ENCODE measurements at places on chromosomes 3 and 15. TPM values are rescaled to one million over a fixed set of nuclear protein-coding genes. Genes with fewer than 3 reads are reported as not detected.

DNA sequence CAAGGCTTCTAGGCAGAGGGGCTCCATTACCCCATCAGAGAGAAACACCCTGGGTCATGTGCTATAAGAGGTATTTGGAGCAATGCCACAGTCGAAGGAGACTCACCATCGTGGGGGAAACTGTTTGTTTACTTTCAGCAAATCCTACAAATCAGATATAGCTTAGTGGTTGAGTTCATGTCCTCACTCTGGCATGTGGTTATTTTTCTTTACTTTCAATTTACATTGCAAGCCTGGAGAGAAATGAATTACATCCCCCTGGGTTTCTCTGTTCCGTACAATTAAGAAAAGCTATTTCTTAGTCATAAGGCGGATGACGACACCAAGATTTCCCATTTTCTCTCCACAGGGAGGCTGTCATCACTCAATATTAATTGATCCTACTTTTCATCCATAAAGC, 36.9 kb downstream of the RFTN1 start:
- DNase-seq: peak; percentile 99

DNA sequence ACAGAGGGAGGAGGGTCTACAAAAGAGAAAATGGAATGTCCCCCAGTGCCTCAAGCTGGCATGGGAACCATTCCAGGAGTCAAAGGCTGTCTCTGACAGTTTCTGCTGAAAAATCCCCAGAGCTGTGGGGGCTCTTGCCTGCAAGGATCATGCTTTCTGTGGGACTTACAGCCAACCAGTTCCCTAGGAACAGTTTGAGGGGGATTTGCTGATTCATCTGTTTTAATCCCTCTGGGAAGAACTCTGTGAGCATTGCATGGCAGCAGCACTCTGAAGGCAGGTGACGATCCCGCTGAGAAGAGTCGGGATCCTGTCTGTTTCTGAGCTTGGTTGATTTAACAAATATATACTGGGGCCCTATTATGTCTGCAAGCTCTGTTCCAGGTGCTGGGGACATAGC, 176.0 kb downstream of the SSR3 start:
- DNase-seq: no peak

- DNase-seq: no peak
Measured at GRCh38 chr15:66142285-66142684, 111.3 kb downstream of the MEGF11 start.

The ROPN1 gene
- total RNA-seq: not detected

The FEZF2 gene
- total RNA-seq: not detected

The RYR3 gene
- total RNA-seq: not detected
